ENCODE measurements at places on chromosomes 7 and 10.

DNA sequence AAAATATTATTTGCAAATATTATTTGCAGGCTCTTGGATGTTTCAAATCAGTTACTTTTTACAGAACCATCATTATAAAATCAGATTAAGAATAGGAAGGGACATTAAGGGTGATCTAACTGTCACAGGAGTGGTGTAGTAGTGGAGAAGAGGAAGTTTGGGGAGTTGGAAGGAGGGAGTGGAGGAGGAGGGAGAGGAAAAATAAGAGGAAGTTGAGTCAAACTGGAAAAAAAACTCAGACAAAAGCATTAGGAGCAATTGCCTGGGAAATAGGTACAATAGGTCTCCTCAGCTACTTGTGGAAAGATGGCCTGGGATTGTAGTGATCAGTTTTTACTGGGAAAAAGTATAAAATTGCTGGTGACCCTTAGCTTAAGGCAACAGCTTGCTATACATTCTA, 77.7 kb upstream of the GPR37 start:
- no peak for DNase-seq

DNA sequence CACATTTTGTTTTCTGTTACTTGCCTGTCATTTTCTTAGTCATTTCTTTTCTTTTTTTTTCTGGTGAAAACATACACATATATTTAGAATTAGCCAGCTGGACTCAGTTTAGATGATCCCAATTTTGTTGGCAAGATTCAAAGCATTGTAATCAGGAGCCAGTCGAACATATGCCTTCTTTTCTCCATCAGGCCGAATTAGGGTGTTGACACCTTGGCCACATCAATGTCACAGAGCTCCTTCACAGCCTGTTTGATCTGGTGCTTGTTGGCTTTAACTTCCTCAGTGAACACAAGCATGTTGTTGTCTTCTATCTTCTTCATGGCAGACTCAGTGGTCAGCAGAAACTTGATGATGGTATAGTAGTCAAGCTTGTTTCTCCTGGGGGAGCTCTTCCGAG, 32.6 kb downstream of the PHF14 start:
- no peak for DNase-seq

- no peak for DNase-seq
Observed at GRCh38 chr7:132256721-132257212, 319.5 kb downstream of the PLXNA4 start.

DNA sequence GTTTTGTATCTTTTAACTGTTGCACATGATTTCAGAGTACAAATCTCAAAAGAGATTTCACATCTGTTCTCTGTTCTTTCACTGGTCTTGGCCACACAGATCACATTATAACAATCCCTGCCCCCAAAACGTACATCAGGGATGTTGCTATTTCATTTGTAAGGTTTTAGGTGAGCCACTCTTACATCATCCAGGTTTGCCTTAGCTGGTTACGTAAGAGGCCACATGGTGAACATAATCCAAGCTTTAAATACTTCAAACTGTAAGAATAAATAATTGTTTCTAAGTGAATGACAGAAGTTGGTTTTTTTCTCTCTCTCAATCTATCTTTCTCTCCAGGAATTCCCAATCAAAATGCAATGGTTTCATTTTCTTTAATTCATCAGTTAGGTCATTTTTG, 245.9 kb upstream of the HGF start:
- no peak for DNase-seq

GRCh38 chr10:124646483-124647352, 97.5 kb downstream of the FAM53B start:
- no peak for DNase-seq

Data from cerebellar nuclear complex (tissue), 1 donor.